ENCODE measurements at places on chromosomes 2 and 18. TPM values are rescaled to one million over a fixed set of nuclear protein-coding genes. Genes with fewer than 3 reads are reported as not detected.

- no peak for DNase-seq
Measured at GRCh38 chr2:163580757-163581156, 155.1 kb downstream of the FIGN start.

DNA sequence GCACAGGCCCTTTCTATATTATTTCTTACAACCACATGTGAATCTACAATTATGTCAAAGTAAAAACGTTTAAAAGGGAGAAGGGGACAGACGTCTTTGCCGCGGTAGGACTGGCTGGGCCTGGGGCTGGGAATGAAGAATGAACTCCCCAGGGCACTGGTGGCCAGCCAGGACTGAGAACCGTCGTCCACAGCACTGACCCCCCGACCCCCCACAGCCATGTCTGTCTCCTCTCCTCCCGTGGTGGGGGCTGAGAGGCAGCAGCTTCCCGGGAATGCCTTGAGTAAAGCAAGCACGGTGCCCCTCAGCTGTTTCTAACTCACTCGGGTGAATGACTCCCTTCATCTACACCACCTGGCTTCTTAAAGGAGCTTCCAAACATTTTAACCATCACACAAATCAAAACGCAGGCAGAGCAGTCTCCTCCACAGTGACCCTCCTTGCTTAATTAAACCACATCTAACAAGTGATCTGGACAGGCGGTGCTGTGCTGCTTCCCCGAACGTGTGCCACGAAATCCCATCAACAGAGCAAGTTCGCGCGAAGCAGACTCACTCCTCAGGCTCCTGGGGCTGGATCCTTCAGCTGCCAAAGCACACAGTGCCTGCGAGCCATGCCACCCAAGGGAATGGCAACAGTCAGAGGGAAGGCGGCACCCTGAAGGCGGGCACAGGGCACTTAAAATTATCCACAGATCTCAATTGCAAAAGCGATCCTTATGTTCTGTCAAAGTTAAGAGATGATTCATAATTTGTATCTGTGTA, 217.7 kb downstream of the EIPR1 start:
- no peak for DNase-seq

Gene TCF7L1
- total RNA-seq, result 1.3 TPM

Gene PAX8
- 0.82 TPM for total RNA-seq

DNA sequence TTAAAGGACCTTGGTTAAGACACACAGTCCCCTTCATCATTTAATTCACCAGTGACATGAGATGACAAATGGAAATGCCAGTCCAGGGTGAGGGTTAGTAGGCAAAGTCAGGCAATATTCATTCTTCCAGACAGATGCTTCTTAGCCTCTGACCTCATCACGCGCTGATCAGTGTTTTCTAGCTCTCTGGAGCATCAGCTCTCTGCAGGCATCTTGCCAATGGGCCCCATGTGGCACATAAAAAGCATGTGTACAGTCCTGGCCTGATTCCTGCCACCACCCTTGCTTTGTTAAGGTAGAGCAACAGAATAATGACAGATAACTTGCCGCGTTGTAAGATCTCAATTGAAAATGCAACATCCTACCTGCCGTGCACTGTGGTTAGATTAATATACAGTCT, 20.3 kb upstream of the NPAS2 start:
- DNase-seq, result no peak

Gene SH3RF3
- 3.0 TPM for total RNA-seq

- DNase-seq, result no peak
Measured at GRCh38 chr2:151267537-151267936, 5.9 kb upstream of the RBM43 start.

DNA sequence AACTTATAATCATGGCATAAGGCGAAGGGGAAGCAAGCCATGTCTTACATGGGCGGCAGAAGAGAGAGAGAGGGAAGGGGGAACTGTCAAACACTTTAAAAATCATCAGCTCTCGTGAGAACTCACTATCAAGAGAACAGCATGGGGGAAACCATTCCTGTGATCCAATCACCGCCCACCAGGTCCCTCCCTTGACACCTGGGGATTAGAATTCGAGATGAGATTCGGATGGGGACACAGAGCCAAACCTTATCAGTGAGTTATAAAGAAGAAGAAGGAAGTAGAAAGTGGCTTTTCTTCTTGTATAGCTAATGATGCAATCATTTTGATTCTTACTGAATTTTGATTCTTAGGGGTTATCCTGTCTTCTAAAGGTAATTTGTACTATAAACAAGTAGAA, 51.4 kb downstream of the SMCHD1 start:
- DNase-seq, result no peak

GRCh38 chr2:163709270-163709669, 26.5 kb downstream of the FIGN start:
- DNase-seq, result no peak

DNA sequence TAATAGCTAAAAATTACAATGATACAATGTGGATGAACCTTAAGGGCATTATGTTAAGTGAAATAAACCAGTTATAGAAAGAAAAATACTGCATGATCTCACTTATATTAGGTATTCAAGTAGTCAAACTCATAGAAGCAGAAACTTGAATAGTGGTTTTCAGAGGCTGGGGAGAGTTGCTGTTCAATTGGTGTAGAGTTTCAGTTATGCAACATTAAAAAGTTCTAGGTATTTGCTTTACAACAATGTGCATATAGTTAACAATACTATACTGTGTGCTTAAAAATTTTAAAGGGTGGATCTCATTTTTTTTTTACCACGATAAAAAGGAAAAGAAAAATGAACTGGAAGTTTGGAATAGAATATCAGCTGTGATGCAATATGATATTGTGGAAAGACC, 479.1 kb downstream of the SPAG16 start:
- DNase-seq, result no peak

All from mucosa of descending colon (tissue), 3 donors.